Bronchial epithelial cell (primary cell): ENCODE measurements at places on chromosomes 4 and X. TPM values are rescaled to one million over a fixed set of nuclear protein-coding genes. Genes with fewer than 3 reads are reported as not detected.

DNA sequence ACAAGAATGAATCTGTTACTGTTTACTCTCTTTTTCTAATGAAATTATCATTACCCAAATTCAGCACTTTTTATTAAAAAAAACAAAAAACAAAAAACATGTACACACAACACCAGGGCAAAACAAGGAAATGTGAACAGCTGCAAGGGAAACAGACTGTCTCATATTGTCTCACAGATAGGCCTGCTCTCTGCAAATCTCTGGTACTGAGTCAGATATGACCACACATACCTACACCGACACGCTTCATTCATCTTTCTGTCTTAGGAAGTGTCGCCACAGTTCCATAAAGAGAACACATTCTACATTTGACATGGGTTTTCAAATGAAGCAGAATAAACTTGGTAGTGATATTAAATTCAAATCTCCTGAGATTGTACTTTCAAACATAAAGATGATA lies 92.2 kb upstream of the GPR34 start:
- peak; percentile 11 for DNase-seq

- DNase-seq = no peak
These were observed 1675.5 kb downstream of the STIM2 start for GRCh38 chr4:28536124-28536523.

GRCh38 chr4:95507147-95507546 lies 41.6 kb downstream of the UNC5C start:
- peak; percentile 2 for DNase-seq

PLAC1 gene
- total RNA-seq = 1.3 and 5.1 TPM in 2 replicates

DNA sequence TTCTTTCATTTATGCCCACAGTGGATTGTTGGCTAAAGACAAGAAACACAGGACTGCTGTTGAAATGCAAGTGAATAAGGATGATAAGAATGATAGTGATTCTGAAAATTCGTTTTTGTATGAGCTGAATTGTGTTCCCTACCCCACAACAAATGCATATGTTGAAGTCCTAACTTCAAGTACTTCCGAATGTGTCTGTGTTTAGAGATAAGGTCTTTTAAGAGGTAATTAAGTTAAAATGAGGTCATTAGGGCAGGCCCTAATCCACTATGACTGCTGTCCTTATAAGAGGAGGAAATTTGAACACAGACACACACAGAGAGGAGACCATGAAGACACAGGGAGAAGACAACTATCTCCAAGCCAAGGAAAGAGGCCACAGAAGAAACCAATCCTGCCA lies 126.6 kb upstream of the ACSL4 start:
- no peak for DNase-seq

- no peak for DNase-seq
These were observed 188.4 kb upstream of the MAOA start for GRCh38 chrX:43467608-43468234.

IQCM gene
- total RNA-seq = not detected in 2 replicates

GRCh38 chr4:38896940-38897339 lies 29.3 kb downstream of the FAM114A1 start:
- DNase-seq = no peak

DNA sequence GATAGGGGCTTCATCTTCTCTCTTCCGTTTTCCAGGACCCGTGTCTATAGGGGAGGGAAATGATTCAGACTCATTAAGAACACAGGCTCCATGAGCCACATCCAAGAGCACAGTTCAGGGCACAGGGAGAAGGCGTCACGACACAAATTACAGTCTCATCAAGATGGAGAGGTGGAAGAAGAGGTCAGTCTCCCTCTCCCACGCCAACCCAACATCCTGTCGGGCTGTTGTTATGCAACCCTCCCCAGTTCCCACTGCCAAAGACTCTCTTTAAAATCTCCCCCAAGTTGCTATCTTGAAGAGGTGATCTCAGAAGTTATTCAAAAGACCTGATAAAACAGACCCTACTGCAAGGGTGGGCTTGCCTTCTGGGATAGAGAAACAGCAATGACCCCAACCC lies 12.6 kb downstream of the ZMYM3 start:
- no peak for DNase-seq

RBMX2 gene
- 27.1 TPM in 2 replicates for total RNA-seq

DNA sequence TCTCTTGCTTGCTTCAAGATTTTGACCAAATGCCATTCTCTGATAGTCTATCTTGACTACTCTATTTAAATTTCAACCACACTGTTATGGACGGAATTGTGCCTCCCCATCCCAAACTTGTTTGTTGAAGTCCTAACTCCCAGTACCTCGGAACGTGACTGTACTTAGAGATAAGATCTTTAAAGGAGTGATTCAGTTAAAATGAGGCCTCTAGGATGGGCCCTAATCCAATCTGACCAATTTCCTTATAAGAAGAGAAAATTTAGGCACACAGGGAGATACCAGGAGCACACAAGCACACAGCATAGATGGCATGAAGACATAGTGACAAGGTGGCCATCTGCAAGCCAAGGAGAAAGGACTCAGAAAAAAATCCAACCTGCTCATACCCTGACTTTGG lies 269.9 kb downstream of the KCNIP4 start:
- DNase-seq = no peak

DNA sequence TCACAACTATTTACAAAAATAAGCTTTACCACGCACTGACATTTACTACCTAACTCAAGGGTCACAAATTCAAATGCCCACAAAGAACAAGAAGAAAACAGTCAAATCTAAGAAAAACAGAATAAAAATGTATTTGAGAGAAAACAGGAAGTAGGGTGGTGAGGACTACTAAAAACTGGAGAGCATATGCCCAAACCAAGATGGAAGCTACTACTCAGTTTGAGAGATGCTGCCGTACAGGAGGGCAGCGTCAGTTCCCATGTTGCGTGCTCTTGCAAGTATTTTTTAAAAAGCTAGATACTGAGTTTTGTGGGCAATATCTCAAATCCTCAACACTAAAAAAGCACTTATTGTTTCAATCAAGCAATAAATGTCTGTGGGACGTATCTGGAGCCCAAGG lies 16.2 kb downstream of the HNRNPD start:
- DNase-seq = no peak

ADRA2C gene
- total RNA-seq = under 0.01 and 0.13 TPM in 2 replicates

ITIH6 gene
- not detected in 2 replicates for total RNA-seq

F9 gene
- total RNA-seq = not detected in 2 replicates

GRCh38 chrX:101619364-101619763 lies 1.6 kb upstream of the ARMCX6 start:
- no peak for DNase-seq

DNA sequence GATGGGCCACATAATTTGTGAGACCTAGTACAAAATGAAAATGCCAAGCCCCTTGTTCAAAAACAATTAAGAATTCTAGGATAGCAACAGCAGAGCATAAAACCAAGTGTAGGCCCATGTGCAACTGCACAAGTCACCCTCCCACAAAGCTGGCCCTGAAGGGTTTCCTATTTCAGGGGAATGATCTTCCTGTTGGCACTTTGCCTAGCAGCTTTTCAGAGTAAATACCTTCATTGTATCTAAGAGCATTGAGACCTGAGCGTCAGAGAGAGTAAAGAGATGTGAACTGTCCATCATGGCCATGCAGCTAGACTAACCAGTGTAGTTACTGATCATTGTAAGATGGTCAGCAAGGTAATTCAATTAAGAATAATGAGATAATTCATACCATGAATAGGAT lies 113.6 kb downstream of the CNKSR2 start:
- DNase-seq = peak; percentile 61

GRCh38 chr4:87011340-87012034 lies 76.7 kb downstream of the AFF1 start:
- peak; percentile 94 for DNase-seq

- DNase-seq = no peak
These were observed 3.3 kb upstream of the ZNF518B start for GRCh38 chr4:10460313-10461047.

- no peak for DNase-seq
These were observed 308.2 kb upstream of the EMCN start for GRCh38 chr4:100826067-100826466.

OPN1MW3 gene
- total RNA-seq = not detected in 2 replicates

SOD3 gene
- total RNA-seq = 0.13 TPM in 1 of 2 replicates, not detected in the other

ESX1 gene
- not detected in 2 replicates for total RNA-seq

GRCh38 chrX:12819222-12819621 lies 28.0 kb downstream of the PRPS2 start:
- peak; percentile 80 for DNase-seq

DNA sequence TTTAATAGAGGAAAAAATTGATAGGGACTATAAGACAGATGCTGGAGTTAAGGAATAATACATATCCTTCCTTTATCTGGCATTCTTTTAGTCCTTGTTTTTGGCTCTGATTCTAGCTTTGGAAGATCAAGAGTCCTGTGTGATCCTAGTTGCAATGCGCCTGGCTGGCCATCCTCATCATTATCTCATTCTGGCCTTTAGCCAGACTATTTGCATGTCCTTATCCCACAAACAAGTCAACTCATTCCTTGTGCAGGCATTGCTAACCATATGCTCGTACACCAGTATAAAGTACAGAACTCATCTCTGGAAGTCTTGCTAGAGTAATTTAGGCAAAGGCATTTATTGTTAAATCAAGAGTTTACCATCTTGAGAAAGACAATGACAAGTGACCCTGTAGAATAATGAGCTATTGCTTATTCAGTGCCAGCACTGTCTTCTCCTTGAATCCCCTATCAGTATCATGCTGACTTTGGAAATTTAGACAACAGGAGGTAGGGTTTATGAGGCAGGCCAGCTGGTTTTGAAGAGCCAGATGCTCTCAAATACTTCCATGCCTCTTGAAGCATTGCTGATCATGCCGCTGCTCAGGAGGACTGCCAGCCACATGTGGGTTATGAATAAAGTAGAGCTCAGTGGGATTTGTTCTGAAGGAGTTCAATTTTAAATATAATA lies 1730.3 kb upstream of the TENM3 start:
- DNase-seq = no peak

DNA sequence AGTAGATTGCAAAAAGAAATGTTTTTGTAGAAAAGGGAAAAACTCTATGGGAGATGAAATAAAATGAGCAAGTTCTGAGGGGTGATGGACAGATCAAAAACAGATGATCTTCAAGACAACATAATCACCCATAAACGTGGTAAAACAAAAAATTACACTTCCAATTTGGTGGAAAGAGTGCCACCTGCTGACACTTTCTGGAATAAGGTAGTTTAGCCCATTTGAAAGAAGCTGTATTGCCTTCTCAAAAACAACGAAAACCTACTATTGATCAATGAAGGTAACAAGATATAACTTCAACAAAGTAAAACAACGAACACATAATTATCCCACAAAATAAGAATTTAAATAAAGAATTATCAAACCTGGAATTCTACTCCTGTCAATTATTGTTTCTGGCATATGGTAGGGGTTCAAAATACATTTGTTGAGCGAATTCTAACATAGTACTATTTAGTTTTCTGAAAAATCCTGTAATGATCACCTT lies 2.5 kb downstream of the COQ2 start:
- peak; percentile 58 for DNase-seq

- DNase-seq = peak; percentile 82
These were observed 1.7 kb downstream of the NSD2 start for GRCh38 chr4:1872870-1873269.

- DNase-seq = no peak
These were observed 113.3 kb downstream of the EFNB1 start for GRCh38 chrX:68942104-68942503.

DNA sequence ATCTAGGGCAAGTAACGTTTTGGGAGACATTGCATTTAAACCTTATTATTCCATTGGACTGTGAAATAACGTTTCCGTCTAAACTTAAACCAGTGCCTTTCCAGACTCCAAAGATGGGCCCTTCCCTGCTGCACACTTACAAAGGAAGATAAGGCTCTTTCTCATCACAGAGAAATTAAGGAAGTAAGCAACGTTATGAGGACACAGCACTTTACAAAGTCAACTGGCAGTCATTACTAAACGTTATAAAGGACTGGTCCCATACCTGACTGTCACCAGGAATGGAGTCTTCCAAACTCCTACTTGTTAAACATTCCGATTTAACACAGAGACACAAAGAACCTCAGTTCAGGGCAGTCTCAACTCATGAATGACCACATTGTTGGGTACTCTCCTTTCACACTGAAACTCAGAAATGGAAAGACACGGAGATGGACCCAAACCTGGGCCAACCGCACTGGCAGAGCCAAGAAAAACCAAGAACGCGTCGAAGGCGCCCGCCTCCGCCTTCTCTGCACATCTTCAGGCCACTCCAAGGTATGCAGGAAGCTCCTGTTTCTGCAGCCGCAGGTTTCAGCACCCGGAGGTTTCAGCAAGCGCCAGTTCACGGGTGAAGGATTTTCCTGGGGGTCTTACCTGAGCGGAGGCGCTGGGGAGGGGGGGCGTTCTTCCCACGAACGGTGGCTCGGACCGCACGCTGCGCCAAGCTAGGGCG lies 670 bp downstream of the PAPSS1 start:
- DNase-seq = peak; percentile 50

FAT4 gene
- 2.0 and 2.1 TPM in 2 replicates for total RNA-seq

TLR10 gene
- total RNA-seq = not detected in 2 replicates

GRCh38 chr4:142278663-142279062 lies 567.4 kb downstream of the INPP4B start:
- DNase-seq = no peak

DNA sequence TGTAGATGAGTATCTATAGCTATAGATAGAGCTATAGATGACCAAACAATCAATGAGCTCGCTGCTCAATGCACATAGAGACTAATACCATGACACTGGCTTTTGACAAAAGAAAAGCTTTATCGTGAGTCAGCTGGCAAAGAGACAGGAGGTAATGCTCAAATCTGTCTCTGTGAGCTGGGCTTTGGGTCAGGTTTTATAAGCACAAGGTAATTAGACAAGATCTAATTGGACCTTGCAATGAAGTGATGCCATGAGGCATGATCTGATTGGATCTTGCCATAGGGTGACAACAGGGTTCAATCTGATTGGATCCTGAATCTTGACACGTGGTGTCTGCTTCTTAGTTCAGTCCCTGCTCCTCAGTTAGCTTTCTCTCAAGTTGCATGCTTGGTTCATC lies 180.7 kb upstream of the MXRA5 start:
- DNase-seq = no peak

DNA sequence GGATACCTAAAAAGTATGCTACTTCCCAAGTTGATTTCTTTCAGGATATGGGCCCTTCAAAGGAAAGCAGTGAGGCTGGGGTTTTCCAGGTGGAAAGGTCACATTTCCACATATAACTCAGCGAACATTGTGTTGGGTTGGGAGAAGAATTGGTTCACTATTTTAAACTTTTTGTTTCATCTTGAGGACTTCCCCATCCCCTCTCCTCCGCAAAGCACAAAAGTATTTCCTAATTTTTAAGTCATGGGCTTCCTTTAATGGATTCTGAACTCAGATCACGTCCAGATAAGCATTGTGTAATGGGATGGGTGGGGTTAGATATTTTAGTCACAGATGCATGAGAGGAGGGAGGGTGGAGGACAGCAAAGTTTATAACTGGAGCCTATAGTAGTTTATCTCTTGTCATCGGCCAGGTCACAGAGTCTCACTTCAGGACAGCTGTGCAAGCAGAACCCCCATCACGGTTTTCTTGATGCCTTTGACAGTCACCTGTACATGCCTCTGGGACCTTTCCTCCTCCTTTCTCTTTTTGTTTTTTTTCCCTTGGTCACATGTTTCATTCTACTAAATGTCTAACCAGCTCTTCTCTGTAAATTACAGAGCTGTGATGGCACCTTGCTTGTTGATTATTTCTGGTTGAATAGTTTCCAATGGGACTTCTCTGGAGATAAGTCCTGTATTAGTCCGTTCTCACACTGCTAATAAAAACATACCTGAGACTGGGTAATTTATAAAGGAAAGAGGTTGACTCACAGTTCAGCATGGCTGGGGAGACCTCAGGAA lies 115.4 kb downstream of the PTTG2 start:
- DNase-seq = peak; percentile 67

GRCh38 chrX:53265771-53266574 lies 15.4 kb downstream of the IQSEC2 start:
- DNase-seq = peak; percentile 63

- no peak for DNase-seq
These were observed 146.0 kb upstream of the GPC4 start for GRCh38 chrX:133561251-133561650.
